ENCODE measurements at places on chromosomes 11 and 22. TPM values are rescaled to one million over a fixed set of nuclear protein-coding genes. Genes with fewer than 3 reads are reported as not detected.

GRCh38 chr11:117037975-117038350 is 60.3 kb downstream of the SIK3 start:
- no peak for DNase-seq

GRCh38 chr11:9347100-9347499 is 32.7 kb upstream of the TMEM41B start:
- DNase-seq, result no peak

- no peak for DNase-seq
Observed at GRCh38 chr22:45720839-45721378, 49.3 kb downstream of the ATXN10 start.

Gene ACR
- total RNA-seq, result not detected

Gene TPBGL
- 0.25 TPM for total RNA-seq

DNA sequence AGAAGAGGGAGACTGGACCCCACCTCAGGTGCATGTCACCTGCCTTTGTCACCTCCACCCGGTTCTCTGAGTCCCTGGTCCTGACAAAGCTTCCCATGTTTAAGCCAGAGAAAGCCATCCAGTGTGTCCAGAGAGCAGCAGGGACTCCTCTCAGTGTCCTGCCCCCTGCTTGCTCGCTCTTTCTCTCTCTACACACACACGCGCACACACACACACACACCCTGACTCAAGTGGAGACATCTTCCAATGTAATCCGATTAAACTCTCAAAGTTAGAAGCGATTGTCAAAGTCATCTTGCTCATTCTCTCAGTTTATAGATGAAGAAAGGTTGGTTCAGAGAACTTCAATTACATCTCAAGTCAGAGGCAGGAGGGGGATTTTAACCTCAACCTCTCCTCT is 19.7 kb upstream of the PHF21B start:
- no peak for DNase-seq
